ENCODE measurements at places on chromosomes 16 and 17.

DNA sequence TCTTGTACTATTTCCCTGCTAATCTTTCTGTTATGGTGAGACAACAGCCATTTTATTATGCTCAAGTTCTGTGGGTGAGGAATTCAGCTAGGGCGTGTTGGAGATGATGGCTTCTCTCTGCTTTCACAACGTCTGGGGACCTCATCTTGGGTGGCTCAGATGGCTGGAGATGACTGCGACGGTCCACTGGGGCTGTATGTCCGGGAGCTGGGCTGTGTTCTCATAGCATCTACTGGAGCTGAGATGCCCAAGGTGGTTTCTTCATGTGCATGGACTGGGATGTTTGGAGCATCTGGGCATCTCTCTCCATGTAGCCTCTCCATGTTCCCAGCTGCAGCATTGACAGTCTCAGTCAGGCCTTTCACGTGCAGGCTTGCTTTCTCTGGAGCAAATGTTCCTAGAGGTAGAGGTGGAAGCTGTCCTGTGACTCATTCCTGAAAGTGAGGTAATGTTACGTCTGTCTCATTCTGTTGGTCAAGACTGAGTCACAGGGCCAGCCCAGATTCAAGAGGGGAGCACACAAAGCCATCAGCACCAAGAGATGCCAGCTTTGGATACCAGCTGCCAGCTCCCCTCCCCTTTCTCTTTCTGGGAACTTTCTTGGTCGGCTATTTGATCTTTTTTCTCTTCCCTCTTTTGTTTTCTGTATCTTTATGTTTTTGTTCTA is 96.2 kb downstream of the RAP1GAP2 start:
- no peak for DNase-seq

- no peak for DNase-seq
Observed at GRCh38 chr17:42354956-42355843, 33.0 kb downstream of the STAT3 start.

GRCh38 chr16:56269811-56270684 is 78.8 kb downstream of the GNAO1 start:
- DNase-seq = no peak

- no peak for DNase-seq
Observed at GRCh38 chr17:44081681-44082080, 11.1 kb downstream of the G6PC3 start.

GRCh38 chr16:78516006-78516736 is 416.7 kb downstream of the WWOX start:
- DNase-seq = no peak

DNA sequence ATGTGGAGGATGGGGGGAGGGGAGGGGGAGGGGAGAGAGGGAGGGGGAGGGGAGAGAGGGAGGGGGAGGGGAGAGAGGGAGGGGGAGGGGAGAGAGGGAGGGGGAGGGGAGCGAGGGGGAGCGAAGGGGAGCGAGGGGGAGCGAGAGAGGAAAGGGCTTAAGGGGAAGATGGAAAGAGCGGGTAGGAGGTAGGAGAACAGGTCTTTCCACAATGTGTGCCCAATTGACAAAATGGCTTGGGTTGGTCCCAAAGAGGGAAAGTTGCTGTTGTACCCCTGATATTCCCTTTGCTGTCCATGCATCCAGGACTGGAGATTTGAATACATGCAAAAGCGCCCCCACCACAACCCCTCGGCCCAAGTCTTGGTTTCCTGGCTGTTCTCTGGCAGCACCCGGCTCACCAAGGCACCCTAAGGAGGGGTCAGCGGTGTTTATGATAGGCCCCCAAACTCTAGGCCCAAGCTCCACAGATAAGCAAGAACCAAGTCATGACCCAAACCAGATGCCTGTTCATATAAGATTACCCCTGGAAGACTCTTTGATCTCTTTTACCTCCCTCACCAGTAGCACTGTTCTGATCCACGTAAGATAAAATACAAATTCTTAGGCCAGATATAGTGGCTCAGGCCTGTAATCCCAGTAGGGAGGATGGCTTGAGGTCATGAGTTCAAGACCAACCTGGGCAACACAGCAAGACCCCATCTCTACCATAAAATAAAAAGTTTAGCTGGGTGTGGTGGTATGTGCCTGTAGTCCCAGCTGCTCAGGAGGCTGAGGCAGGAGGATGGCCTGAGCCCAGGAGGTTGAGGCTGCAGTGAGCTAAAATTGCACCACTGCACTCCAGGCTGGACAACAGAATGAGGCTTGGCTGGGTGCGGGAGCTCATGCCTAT is 119.6 kb downstream of the ZFHX3 start:
- no peak for DNase-seq

DNA sequence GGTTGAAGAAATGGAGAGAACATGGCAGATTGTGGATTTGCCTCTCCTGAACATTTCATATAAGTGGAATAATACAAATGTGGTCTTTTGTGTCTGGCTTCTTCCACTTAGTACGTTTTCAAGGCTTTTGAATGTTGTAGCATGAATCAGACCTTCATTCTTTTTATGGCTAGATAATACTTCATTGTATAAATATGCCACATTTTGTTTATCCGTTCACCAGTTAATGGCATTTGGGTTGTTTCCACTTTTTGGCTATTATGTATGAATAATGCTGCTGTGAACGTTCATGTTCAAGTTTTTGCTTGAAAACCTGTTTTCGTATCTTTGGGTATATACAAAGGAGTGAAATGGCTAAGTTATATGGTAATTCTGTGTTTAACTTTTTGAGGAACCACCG is 130.4 kb downstream of the TANC2 start:
- no peak for DNase-seq

All from NCI-H1436 treated with DMSO at 0.1 percent for 48 hours (cell line).